Bronchial epithelial cell (primary cell): ENCODE measurements at places on chromosomes 3 and 15. TPM values are rescaled to one million over a fixed set of nuclear protein-coding genes. Genes with fewer than 3 reads are reported as not detected.

GOLGA8G gene
- total RNA-seq: not detected in 2 replicates

KLHL40 gene
- not detected in 2 replicates for total RNA-seq

ACSBG1 gene
- not detected in 2 replicates for total RNA-seq

CHCHD6 gene
- 25.5 and 36.6 TPM in 2 replicates for total RNA-seq

GRAMD2A gene
- 4.6 and 5.5 TPM in 2 replicates for total RNA-seq

PTPN23 gene
- 12.6 and 12.7 TPM in 2 replicates for total RNA-seq

ISLR2 gene
- not detected in 2 replicates for total RNA-seq

B3GALNT1 gene
- 7.2 and 7.4 TPM in 2 replicates for total RNA-seq

GOLGA8R gene
- total RNA-seq: 0.53 and 2.8 TPM in 2 replicates

ZMYND10 gene
- 0.13 and 0.53 TPM in 2 replicates for total RNA-seq

PDIA3 gene
- total RNA-seq: 115 and 130 TPM in 2 replicates

RARB gene
- total RNA-seq: 0.13 and 0.26 TPM in 2 replicates

RHCG gene
- 247 and 322 TPM in 2 replicates for total RNA-seq

RLBP1 gene
- not detected in 2 replicates for total RNA-seq

SERINC4 gene
- 0.13 TPM in 1 of 2 replicates, not detected in the other for total RNA-seq

PFKFB4 gene
- 18.2 and 20.2 TPM in 2 replicates for total RNA-seq

TP63 gene
- 122 TPM in 2 replicates for total RNA-seq

GCSAM gene
- total RNA-seq: 0.13 and 0.26 TPM in 2 replicates

STAB1 gene
- total RNA-seq: under 0.01 and 0.13 TPM in 2 replicates

FEM1B gene
- 73.5 and 94.2 TPM in 2 replicates for total RNA-seq

PRTG gene
- total RNA-seq: under 0.01 TPM in 1 of 2 replicates, not detected in the other

CPA3 gene
- not detected in 2 replicates for total RNA-seq

AHSG gene
- total RNA-seq: 0.13 TPM in 1 of 2 replicates, not detected in the other

ALDH1A2 gene
- total RNA-seq: 0.79 and 1.9 TPM in 2 replicates

ITIH4 gene
- 0.26 and 1.8 TPM in 2 replicates for total RNA-seq

NRG4 gene
- total RNA-seq: 0.13 TPM in 1 of 2 replicates, not detected in the other

HRG gene
- not detected in 2 replicates for total RNA-seq

SEMA3G gene
- under 0.01 and 0.13 TPM in 2 replicates for total RNA-seq

CEP70 gene
- 18.2 and 29.2 TPM in 2 replicates for total RNA-seq

GPR87 gene
- total RNA-seq: 56.9 and 64.5 TPM in 2 replicates

DNAJB11 gene
- 66.6 and 94.5 TPM in 2 replicates for total RNA-seq

NEK10 gene
- 1.0 and 1.1 TPM in 2 replicates for total RNA-seq

RAB43 gene
- total RNA-seq: 15.0 and 18.6 TPM in 2 replicates

EFCC1 gene
- total RNA-seq: under 0.01 TPM in 1 of 2 replicates, not detected in the other

PLSCR2 gene
- 0.26 TPM in 1 of 2 replicates, not detected in the other for total RNA-seq

GOLGA6L4 gene
- total RNA-seq: 0.53 and 1.3 TPM in 2 replicates

ZNF80 gene
- total RNA-seq: not detected in 2 replicates
